T-helper 22 cell (primary cell): ENCODE measurements at places on chromosomes 6 and 20.

GRCh38 chr6:118896339-118897136 is 2.6 kb downstream of the ASF1A start:
- DNase-seq, result no peak

GRCh38 chr6:20814494-20814893 is 280.2 kb downstream of the CDKAL1 start:
- no peak for DNase-seq

- DNase-seq, result no peak
Measured at GRCh38 chr20:21767739-21768223, 62.3 kb downstream of the PAX1 start.

DNA sequence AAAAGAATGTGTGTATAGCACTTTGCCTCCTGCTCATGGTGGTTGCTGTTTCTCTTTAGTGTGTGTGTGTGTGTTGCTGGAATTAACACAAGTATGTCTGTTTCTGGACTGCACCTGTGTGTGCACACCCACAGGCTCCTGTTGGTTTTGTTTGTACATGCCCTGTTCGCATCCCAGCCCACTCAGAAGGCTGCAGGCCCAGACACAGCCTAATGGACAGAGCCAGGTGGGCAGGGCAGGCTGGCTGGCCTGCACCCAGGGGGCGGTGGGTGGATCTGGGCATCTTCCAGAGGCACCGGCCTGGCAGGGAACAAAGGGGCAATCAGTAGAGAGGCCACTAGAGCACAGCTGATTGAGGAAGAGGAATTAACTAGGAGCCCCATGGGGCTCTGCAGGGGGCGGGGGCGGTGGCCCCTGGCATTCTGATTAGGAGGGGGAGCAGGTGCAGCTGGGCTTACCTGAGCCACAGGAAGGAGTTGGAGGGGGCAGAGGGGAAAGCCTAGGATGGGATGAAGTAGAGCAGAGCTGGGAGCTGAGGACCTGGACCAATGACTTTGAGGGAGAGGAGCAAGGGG is 21.9 kb downstream of the CD40 start:
- no peak for DNase-seq

DNA sequence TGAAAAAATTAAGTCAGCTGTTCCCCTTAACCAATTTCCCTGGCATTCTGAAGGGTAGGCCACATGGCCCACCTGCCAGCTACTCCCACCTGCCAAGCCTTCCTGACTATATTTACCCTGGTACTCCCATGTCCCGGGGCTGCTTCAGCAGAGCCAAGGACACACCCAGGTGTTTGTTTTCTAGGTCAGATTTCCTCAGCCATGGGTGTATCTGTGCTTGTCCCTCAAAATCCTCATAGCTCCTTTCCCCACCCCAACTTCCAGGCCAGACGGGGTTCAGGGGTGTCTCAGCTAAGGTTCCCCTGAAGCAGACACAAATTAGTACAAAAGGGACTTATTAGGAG is 139.4 kb upstream of the CDYL start:
- no peak for DNase-seq

GRCh38 chr6:72132427-72132826 is 246.1 kb downstream of the RIMS1 start:
- no peak for DNase-seq

GRCh38 chr20:31606804-31607639 is 1.9 kb downstream of the ID1 start:
- no peak for DNase-seq

DNA sequence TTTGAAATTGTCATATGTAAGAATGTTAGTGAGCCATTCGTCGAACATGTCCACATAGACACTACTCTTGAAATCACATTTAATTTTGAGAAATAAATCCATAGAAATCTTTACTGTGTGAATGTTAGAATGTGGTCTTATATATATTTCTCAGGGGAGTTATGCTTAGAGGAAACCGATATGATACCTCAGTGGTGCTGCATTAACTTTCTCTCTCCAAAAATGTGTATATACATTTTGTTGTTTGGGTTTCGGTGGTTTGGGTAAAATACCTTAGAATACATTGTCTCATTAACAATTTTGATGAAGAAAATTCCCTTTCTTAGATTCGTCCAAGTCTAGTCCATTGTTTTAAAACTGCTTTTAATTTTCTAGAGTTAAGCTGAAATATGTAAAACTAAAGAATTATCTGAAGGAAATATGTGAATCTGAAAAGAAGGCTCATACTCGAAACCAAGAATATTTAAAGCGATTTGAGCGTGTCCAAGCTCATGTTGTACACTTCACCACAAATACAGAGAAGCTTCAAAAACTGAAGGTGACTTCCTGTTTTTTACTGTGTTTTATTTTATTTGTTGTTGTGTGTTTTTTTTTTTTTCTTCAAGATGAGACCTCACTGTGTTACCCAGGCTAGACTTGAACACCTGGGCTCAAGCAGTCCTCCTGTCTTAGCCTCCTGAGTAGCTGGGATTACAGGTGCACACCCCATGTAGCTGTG is 10.3 kb downstream of the KIZ start:
- DNase-seq, result no peak

GRCh38 chr6:157246048-157246630 is 77.2 kb downstream of the TMEM242 start:
- no peak for DNase-seq

DNA sequence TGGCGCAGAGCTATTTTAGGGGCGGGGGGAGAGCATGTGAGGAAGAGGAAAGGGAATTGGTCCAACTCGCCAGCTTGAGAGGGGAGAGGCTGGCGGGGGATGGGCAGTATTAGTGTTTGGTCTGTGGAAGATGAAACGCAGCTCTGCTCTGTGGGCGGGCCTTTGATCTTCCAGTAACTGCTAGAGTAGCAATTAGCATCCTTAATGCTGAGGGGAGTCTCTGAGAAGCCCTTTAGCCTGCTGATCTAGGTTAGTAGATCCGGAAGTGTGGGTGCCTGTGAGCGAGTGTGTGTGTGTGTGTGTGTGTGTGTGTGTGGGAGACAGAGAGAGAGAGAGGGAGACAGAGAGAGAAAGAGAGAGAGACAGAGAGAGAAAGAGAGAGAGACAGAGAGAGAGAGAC is 117.2 kb upstream of the BACH2 start:
- DNase-seq, result peak; percentile 65

- DNase-seq, result no peak
Measured at GRCh38 chr20:63154395-63154794, 61.5 kb downstream of the YTHDF1 start.

GRCh38 chr20:21569586-21569985 is 55.7 kb upstream of the NKX2-2 start:
- DNase-seq, result no peak

- no peak for DNase-seq
Measured at GRCh38 chr6:12065321-12066140, 53.4 kb downstream of the HIVEP1 start.

DNA sequence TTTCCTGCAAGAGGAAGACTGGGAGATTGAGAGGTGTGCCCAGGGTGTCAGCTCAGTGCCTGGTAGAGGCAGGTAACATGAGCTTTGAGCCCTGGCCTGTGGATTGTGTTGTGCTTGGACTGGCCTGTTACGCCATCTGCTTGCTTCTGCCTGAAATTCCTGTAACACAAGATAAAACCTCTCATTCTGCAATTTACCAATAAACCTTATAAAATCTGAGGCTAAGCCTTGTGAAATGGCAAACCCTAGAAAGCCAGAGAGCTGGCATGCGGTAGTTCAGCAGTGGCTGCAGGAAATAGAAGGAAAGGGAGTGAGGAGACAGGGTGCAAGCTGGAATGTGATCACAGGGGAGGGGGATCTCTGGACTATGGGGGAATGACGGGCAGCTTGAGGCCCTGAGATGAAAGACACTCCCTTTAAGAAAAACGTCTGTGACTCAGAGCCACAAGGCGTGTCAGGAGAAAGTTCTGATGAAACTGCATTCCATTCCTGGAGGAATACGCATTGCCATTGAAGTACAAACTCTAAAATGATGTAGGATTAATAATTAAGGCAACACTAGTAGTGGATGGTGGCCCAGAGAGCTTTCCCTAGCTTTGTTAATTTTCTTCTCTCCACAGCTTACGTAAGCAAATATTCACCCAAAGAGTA is 26.3 kb upstream of the TFAP2A start:
- no peak for DNase-seq

- DNase-seq, result no peak
Measured at GRCh38 chr6:113650610-113650979, 206.6 kb upstream of the MARCKS start.

DNA sequence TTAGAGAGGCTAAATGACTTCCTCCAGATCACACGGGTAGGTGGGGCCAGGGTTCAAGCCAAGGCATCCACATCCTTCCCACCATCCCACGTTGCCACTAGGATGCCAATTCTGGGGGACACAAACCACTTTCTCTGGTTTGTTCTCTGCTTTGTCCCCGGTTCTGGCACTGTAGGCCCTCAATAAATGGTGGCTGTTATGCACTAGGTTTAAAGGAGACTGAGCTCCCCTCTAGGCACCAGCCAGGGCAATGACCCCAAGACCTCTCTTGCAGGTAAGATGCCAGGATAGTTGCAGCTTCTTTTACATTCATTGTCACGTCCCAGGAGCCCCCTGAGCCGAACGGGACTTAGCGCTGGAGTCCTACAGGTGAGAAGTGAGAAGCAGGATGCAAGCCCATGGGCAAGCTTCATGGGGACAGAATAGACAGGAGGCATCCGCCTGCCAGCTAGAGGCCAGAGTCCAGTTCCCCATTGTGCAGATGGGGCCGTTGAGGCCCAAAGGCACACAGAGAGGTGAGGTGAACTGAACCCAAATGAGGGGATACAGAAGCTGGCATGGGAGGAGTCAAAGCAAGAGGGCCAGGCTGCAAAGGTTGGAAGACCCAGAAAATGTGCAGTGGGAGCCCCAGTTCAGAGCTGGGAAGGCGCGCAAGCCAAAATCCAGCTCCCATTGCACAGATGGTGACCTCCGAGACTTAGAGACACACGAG is 677 bp downstream of the PXMP4 start:
- no peak for DNase-seq

DNA sequence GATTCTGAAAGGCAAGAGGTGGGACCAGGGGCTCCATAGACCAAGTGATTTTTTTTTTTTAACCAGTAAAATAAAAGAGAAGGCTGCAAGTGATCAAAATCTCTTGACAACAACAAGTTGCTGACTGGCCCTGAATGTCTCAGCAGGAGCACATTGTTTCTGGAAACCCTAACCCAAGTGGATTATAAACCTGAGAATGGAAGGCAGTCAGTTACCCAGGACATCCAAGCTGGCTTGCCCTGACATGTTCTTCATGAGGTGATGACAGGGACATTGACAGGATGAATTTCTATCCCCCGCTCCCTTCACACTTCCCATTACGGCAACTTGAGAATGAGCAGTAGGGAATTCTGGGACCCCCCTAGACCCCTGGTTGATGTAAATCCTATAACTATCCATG is 49.6 kb upstream of the RIPOR2 start:
- DNase-seq, result no peak

DNA sequence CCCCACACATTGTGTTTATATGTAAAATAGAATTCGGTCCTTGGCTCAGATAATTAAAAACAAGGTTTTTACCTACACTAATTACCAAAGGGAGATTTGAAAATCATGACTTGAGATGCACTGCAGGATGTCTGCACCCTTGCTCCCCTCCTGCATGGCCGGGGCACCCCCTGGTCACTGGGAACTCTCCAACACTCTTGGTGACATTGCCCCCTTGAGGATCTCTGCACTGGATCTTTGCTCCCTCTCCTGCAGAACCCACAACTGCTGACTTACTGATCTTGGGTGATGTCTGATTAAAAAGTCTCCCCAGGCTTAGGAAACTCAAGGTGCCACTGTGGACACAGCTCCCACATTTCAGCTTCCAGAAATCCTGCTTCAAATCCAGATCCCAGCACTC is 17.1 kb upstream of the CSNK2A1 start:
- DNase-seq, result no peak

GRCh38 chr20:54028276-54029011 is 42.0 kb downstream of the BCAS1 start:
- no peak for DNase-seq

DNA sequence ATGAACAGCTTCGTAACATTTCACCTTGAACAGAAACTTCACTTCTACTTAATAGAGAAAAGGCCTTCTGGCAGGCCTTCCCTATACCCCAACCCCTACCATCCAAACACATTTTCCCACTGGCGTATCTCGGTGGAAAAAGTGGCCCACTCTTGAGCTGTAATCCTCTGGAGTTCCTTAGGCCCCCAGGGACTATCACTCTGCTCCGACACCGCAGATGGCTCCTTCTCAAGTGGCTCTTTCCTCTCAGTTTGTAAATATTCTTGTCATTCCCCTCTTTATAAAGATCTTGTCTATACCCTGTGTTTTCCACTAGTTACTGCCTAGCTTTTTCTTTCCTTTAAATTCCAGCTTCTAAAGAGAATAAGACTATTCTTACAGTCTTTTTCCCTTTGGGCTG is 108.7 kb downstream of the MYB start:
- DNase-seq, result no peak

DNA sequence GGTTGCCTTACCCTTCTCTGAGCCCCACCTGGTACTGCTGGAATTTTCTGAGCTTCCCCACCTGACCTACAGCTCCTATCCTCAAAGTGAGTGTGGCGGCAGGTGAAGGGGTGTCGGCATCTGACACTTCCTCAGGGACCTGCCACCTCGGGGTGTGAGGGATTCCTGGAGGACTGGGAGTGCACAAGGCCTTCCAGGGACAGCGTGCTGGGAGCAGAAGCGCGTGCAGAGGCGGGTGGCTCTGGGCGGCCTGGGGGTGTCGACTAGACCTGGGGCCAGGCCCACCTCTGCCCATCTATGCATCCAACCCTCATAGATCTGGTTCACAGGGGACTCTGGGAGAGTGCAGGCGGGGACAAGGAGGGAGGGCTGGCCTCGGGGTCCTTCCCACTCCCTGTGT is 7.8 kb downstream of the DLGAP4 start:
- no peak for DNase-seq

- DNase-seq, result no peak
Measured at GRCh38 chr20:58142843-58143185, 85.6 kb downstream of the ANKRD60 start.

GRCh38 chr20:62928246-62928939 is 2.1 kb upstream of the DIDO1 start:
- no peak for DNase-seq

GRCh38 chr20:60804918-60805630 is 447.0 kb upstream of the CDH4 start:
- no peak for DNase-seq

DNA sequence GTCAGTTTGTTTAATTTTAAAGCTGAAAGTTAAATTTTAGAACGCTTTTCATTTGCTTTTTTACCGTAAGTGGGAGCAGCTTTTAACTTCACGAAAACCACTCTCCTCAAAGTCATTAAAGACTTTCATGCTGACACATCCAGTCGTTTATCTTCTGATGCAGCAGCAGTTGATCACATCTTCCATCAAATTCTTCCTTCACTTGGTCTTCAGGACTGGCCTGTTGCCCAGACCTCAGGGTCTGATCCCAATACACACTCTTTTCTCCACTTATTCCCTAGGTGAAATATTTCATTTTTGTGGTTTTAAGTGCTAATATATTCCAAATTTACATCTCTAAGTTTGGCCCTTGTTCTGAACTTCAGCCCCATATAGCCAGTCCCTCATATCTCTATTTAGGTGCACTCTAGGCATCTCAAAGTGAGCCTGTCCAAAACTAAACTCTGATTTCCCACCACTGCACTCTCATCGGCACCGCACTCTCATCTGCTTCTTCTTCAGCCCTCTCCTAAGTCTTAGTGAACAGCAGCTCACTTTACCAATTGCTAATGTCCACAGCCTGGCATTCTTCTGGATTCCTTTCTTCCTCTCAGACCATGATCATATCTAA is 20.4 kb downstream of the AFDN start:
- no peak for DNase-seq

- DNase-seq, result no peak
Measured at GRCh38 chr20:54091120-54091480, 20.7 kb upstream of the BCAS1 start.

- no peak for DNase-seq
Measured at GRCh38 chr6:138349891-138350290, 27.8 kb upstream of the SMIM28 start.

GRCh38 chr6:156555116-156555515 is 222.1 kb upstream of the ARID1B start:
- DNase-seq, result no peak
